ENCODE measurements at places on chromosomes 1 and 21. TPM values are rescaled to one million over a fixed set of nuclear protein-coding genes. Genes with fewer than 3 reads are reported as not detected.

GRCh38 chr1:159743651-159744410, 29.4 kb upstream of the CRP start:
- no peak for DNase-seq

Gene C1orf87
- not detected for total RNA-seq

DNA sequence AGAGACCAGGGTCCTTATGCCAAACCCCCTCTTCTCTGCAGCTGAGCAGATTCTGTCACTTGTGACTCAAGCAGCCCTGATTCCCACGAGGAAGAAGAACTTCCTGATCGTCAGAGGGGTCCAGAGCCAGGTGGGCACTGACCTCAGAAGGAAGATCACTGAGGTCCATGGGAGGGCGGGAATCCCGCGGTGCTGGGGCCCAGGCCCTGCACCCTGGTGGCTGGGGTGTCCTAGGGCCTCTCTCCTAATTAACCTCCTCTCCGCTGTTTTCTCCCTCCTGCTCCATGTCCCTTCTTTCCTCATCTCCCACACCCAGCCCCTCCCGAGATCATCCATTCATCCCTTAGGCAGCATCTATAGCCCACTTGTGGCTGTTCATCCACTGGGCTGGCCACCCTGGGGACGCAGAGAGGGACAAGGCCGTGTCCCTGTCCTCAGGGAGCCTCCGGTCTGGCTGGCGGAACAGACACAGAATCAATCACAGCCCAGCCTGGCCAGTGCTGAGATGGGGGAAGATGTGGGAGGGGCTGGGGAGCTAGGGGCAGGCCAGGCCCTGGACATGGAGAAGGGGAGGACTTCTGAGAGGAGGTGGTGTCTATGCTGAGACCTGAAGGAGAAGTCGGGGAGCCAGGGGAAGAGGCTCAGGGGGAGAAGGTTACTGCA, 638.3 kb downstream of the MATN1 start:
- DNase-seq = no peak

DNA sequence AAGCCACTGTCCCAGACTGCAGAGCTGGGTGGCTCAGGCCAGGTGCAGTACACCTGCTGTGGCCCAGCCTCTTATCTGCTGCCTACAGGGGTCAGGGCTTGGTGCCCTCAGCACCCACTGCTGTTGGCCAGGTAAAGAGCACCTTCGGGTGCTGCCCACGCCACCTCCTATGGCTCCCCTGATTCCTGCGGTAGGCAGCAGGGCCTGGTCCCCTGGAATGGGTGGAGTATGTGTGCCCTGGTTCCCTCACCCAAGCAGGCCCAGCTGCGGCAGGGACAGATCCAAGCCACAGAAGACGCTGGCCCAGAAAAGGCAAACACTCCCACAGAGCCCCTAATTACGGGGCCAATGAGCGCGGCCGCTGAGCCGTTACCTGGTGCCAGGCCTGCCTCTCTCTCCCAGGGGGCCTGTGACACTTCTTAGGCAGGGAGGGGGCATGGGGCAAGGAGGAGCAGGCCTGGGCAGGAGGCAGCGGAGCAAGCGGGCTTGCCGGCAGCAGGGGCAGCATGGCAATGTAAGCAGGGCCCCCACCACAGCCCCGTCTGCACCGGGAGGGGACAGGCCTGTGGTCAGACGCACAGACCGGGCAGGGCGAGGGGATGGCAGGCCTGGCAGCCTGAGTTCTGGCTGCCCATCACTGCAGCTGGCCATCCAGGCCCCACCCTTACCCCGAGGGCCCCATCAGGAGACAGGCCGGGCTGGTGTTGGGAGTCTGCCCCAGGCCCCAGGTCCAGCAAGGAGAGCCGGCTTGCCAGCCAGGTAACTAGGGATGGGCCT, 19.0 kb downstream of the ESPN start:
- no peak for DNase-seq

Gene GPR153
- total RNA-seq = 2.6 TPM

Gene KRTAP12-1
- not detected for total RNA-seq

- DNase-seq = no peak
Measured at GRCh38 chr1:223222377-223222776, 79.3 kb upstream of the TLR5 start.

DNA sequence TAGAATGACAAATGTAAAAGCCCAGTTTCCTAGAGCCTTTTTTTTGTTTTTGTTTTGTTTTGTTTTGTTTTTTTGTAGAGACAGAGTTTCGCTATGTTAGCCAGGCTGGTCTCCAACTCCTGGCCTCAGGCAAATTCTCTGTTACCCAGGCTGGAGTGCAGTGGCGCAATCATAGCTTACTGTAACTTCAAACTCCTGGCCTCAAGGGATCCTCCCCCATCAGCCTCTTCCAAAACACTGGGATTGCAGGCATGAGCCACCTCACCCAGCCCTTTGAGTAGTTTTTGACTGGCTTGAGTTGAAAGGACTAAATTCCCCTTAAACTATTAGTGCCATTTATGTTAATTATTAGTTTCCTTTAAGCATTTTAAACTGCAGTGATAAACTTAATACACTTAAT, 28.8 kb upstream of the ZBTB18 start:
- peak; percentile 62 for DNase-seq

DNA sequence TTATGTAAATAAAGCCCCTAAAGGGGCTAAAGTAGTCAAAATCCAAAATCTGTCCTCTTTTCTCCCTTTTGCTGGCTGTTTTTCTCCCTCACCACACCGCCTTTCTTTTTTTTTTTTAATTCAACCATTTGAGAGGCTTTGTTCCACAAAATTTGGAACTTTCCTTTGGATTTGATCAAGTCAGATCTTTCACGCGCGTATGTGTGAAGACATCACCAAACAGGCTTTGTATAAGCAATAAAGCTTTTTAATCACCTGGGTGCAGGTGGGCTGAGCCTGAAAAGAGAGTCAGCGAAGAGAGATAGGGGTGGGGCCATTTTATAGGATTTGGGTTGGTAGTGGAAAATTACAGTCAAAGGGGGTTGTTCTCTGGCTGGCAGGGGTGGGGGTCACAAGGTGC, 5.3 kb upstream of the HPDL start:
- no peak for DNase-seq

DNA sequence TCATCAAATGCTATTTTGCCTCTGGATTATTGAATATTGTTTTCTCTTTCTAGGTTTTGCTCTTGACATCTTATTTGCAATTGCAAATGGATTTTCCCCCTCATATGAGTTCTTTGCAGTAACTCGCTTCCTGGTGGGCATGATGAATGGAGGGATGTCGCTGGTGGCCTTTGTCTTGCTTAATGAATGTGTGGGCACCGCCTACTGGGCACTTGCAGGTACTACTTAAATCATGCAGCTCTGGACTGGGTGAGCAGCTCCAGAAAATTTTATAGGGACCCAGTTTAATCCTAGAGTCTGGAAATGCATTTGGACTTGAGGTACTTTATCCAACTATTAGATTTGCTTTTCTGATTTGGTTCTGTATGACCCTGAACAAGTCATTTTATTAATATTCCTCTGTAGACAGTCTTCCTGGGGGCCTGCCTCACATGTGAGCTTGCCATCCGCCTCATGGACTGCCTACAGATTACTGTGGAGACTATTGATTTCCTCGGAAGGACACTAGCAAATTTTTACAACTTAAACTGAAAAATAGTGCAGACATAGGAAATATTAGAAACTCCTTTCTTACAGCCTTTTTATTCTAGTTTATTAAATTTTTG, 44.5 kb downstream of the SLC22A15 start:
- no peak for DNase-seq

DNA sequence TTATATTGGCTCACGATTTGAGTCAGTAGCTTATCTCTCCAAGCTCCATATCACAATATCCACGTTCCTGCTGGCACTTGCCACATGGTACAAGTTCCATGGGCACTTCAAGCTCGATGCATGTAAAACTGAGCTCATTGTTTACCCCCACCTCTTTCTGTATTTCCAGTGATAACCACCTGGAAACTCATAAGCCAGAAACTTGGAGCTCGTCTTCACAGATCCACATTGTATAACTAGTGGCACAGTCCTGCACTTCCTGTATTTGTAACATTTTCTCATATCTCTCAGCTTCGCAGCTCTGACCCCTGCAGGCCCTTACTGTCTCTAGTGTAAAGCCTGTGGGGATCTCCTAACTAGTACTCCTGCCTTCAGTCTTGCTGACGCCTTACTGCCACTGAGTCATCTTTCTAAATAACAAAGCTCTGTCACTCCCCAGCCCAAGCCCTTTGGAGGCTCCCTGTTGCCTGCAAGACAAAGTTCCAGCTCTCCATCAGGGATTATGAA, 6.5 kb upstream of the C2CD4D start:
- no peak for DNase-seq

DNA sequence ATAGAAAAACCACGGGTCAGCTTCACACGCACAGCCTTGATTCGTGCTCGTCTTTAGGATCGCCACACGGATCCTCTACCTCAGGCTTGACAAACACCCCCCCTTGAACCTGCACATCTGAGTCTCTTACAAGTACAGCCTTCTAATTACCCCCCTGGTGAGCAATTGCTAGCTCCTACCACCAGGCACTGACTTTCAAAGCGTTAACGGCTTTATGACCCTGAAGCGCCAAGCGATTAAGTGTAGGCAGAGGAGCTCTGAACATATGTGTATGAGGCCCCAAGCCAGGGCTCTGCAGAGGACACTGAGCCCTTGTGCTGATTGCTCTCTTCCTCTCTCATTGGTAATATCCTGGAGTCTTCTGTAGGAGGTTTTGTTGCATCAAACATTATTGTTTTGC, 55.7 kb upstream of the EPHA8 start:
- no peak for DNase-seq

Gene PPM1J
- 4.1 TPM for total RNA-seq

Data from psoas muscle (tissue), 8 donors.